AG04449 (cell line): ENCODE measurements at places on chromosomes 1 and 21.

- DNase-seq, result no peak
These were observed 33.0 kb downstream of the CAMK1G start for GRCh38 chr1:209616366-209617046.

- no peak for DNase-seq
These were observed 37.1 kb upstream of the CTTNBP2NL start for GRCh38 chr1:112358798-112359408.

- no peak for DNase-seq
These were observed 42.1 kb upstream of the C8B start for GRCh38 chr1:57007948-57008347.

DNA sequence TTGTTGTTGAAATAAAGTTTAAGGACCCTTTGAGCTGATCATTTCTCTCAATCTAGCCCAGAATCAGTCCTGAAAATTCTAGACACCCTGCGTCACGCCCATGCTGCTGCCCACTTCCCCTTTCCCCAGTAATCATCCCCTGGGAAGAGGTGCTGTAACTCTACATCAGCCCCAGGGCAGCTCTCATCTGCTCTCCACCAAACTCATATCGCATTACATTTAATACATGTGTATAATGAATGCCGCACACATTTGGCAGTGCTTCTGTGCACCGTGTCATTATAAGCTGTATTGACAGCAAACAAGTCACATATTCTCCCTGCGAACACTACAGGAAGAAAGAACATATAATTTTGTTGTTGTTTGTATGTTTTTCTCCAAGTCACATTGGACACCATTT, 539.7 kb upstream of the DAB1 start:
- no peak for DNase-seq

- peak; percentile 37 for DNase-seq
These were observed 73.9 kb upstream of the VTCN1 start for GRCh38 chr1:117284399-117285215.

DNA sequence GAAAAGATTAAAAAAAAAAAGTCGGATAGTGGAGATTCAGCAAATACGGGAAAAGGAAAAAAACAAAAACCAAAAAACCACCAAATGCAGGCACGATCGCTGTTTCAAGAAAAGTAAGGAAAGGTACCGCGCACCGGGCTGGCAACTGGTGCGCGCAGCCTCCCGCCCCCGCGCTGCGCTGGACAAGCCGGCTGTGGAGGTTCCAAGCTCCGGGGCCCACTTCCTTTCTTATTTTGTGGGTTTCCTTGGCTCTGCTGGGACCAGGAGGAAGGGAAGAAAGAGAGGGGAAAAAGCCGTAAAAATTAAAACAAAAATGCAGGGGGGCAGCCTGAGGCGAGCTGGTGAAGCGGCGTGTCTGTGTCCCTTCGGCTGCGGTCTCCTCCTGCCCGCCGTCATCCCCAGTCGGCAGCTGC, 233 bp downstream of the ADAMTS5 start:
- no peak for DNase-seq

GRCh38 chr1:39799770-39800470, 11.3 kb upstream of the BMP8B start:
- DNase-seq, result peak; percentile 75

DNA sequence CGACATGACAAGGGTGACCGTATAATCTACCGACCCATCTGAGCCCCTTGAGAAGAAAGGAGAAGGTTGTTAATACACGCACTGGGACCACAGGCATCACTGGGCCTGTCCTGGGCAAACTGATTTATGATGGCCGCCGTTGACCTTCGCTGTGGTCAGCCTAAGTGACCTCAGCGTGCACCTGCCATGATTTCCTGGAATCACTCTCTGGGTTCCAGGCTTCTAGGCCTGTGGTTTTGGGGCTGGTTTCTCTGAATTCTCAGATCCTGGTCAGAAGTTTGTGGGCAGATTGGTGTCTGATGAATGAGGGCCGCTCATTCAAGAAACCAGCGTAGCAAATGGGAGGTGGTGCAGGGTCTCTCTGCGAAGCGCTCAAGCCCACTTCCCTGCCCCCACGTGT, 64.0 kb downstream of the SIK1 start:
- no peak for DNase-seq

DNA sequence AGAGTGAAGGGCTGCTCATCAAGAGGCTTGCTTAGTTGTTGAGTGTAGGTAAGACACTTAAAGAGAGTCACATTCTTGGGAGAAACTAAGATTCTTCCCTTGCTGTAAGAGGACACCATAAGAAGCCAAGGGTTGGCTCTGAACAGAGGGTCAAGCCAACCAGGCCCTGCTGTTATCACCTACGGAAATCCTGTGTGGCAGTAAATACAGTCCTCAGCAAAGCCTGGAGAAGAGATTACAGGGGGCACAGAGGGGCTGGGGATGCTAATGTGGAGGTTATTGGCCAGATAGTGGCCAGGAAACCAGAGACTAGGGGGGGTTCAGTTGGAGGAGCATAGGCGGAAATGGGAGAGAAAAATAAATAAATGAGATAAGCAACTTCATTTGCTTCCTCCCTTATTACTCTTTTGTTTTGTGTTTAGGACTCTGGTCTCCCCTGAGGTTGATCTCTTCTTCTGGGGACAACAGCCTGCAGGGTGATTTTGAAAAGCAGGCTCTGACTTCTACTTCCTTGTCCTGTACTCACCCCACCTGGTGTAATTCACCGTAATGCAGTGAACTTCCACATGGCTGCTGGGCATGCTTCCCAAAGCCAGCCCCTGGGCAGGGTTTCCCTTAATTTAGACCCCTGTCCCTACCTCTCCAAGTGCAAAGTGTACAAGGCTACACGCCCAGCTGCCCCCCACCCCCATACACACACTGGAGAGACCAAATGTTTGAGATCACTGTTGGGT, 40.9 kb downstream of the MTARC1 start:
- DNase-seq, result no peak

DNA sequence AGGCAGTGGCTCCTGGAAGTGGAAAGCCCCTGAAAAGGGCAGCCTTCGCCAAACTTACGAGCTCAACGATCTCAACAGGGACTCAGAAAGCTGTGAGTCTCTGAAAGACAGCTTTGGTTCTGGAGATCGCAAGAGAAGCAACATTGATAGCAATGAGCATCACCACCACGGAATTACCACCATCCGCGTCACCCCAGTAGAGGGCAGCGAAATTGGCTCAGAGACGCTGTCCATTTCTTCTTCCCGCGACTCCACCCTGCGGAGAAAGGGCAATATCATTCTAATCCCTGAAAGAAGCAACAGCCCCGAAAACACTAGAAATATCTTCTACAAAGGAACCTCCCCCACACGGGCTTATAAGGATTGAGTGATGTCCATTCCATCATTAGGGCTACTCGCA, 42.4 kb downstream of the PLPPR4 start:
- DNase-seq, result no peak

DNA sequence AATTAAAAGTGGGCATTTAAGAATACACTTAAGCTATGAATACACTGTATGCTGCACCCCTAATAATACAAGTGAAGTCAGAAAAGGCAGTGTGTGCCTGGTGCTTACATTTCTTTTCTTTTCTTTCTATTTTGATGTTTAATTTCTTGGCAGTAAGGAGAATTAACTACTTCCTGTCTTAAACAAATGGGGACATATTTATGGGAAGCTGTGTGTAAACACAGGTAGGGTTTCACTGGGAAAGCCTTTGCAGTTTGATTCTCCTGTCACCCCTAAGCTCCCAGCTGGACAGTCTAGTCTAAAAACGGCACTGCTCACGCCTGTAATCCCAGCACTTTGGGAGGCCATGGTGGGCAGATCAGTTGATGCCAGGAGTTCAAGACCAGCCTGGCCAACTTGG, 146.0 kb downstream of the MIS18A start:
- DNase-seq, result no peak

GRCh38 chr1:198966519-198966918, 327.7 kb downstream of the PTPRC start:
- DNase-seq, result no peak

DNA sequence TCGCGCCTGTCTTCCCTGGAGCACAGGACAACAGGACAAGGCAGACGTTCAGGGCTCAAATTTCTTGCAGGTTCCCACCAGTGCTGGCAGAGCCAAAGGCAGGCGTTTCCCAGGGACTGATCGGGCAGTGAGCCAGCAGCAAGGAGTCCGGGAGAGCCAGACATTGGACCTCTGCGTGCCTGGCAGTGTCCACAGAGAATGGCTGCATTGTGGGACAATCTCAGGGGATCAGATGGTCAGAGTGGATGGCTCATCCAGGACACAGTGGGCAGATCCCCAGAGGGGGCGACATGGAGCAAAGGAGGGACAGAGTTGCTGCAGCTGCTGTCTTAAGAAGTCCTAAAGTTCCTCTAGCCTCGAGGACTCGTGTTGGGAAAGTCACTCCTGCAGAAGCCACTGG, 4.6 kb downstream of the TMEM63A start:
- no peak for DNase-seq

DNA sequence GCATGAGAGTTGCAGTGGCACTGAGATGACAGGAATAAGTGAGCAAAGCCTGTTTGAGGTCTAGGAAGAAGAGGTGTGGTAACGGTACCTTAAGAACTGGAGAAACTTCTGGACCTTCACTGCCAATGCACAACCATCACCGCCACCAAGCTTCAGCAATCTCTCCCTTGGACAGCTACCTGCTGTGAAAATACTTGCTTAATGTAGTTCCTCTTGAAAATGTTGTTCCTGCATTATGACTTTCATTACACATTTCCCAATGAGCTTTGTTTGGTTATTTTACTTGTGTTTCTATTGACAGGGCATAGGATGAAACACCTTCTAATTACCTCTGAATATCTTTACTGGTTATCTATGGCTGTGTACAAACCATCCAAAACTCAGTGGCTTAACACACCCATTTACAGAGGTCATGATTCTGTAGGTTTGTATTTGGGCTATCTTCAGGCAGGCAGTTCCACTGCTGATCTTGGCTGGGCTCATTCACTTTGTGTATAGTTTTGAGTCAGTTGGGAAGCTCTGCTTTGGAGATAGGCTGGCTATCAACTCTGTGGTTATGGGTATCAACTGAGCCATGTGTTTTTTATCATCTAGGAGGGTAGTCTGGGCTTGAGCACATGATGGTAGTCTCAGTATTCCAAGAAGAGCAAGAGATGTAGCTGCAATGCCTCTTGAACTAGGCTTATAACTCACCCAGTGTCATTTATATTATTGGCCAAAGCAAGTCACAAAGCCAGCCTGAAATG, 149.4 kb downstream of the ELAVL4 start:
- DNase-seq, result no peak

DNA sequence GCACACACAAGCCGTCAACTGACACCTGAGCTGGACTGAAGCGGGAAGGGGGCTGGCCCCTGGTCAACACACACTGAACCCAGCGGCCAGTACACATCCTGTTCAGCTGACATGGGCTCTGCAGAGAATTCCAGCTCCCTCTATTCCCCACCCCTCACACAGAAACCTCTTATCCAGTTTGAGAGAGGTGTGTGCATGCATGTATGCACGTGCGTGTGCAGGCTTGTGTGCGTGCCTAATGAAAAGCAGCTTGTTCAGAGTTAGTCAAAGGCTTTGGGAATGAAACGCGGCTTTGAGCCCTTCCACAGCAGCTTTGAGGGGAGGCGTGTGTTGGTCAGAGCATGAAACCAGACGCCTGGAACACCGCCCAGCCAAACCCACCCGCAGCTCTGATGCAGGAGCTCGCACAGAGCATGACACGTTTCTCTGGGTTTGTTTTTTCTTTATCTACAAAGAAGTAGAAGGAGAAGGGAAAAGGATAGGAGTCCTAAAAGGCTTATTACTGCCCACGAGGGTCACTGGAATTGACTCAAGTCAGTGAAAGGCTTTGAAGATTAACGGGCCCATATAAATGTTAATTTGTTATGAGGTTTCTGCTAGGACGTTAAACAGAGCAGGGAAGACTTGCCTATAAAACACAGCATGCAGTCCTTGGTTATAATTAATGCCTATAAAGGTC, 184.2 kb downstream of the ETS2 start:
- peak; percentile 42 for DNase-seq

- no peak for DNase-seq
These were observed 378 bp upstream of the F13B start for GRCh38 chr1:197067457-197067818.

- no peak for DNase-seq
These were observed 310.5 kb downstream of the PRDM2 start for GRCh38 chr1:14010476-14010875.

DNA sequence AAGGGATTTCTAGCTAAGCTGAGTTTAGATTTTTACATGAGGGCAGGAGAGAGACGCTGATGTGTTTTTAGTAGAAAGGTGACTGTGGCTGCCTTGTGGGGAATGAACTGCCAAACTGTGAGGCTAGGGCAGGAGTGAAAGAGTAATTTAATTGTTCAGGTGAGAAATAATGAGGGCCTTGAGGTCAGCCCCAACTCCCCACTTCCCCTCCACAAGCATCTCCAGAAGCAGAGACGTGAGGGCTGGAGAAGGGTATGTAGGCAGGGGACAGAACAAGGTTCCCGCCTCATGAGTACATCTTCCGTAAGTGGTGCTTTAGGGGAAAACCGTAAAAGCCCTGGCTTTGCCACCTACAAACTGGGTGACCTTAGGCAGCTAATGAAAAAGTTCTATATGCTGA, 70.8 kb downstream of the WARS2 start:
- DNase-seq, result no peak

DNA sequence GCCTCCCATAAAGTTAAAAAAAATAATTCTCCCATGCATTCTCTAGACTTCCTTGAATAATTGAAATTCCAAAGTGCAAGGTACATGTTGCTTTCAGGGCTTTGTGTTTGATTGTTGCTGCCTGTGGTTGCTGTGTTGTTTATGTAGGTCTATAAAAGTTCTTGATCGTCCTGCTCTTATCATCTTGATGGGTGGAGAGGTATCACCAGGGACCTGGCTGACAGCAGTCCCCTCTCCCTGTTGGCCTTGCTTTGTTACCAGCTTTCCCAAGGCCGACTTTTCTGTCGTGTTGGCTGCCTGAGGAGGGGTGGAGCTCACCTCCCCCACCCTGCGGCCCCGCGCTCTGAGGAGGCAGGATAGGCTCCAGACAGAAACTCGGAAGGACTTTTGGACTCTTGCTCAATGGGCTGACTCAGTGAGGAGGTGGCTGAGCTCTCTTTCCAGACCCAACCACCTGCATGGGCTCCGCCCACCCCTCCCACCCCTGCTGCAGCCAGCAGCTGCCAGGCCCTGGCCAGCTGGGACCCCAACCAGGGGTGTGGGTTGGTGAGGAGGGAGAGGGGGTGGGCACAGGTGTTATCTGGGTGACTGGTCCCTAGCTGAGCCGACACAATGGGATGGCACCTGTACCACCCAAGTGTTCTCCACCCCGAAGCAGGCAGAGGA, 2.0 kb downstream of the INAVA start:
- no peak for DNase-seq

DNA sequence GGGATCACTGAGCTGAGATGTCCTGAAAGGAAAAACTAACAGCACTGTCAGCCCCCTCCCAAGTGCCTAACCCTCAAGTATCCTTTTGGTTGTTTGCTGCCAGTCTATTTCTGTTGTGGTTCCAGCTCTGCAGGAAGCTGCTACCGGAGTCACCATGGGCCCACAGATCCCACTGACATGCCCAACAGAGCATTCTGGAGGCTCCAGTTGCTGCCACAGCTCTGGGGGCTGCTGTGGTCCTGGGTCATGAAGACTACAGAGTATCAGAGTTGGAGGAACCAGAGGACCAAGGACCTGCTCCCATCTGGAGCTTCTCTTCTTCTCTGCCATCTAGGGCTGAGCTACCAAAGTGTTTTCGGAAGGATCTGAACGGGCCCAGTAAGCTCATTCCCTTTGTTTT, 910 bp downstream of the LCE3A start:
- no peak for DNase-seq

GRCh38 chr1:46478721-46479485, 10.7 kb upstream of the DMBX1 start:
- DNase-seq, result no peak

- DNase-seq, result no peak
These were observed 4.7 kb downstream of the POGK start for GRCh38 chr1:166843769-166844596.
